ENCODE measurements at places on chromosomes 4 and X.

DNA sequence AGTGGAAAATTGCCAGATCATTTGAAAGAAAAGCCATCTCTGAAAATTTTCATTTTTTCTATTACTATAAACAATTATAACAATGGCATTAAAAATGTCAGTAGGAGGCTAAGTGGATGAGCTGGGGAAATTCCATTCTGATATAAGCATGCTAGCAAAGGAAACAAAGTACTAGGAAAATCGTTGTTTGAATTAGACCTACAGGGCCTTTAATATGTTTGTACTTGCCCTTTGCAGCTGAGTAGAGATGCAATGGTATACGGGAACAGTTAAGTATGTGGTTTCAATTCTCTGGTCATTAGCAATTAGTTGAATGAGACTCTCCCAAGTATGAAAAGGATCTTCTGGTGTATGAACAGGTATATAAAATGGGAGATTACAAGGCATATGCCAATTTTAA is 452.2 kb downstream of the PCDH11X start:
- DNase-seq = no peak

GRCh38 chr4:63492515-63492914 is 916.7 kb downstream of the TECRL start:
- DNase-seq = no peak

GRCh38 chr4:139839403-139840031 is 173.9 kb downstream of the MGST2 start:
- peak; percentile 54 for DNase-seq

GRCh38 chr4:185778307-185778706 is 33.7 kb downstream of the SORBS2 start:
- no peak for DNase-seq

- DNase-seq = no peak
These were observed 7.7 kb downstream of the GAK start for GRCh38 chr4:924107-925096.
